ENCODE measurements at places on chromosomes 7 and 10.

- no peak for DNase-seq
These were observed 45.1 kb downstream of the KCNMA1 start for GRCh38 chr10:77592510-77592909.

- no peak for DNase-seq
These were observed 37.4 kb downstream of the RGS10 start for GRCh38 chr10:119505131-119505551.

- no peak for DNase-seq
These were observed 699.4 kb upstream of the GALNT17 start for GRCh38 chr7:70432567-70433001.

DNA sequence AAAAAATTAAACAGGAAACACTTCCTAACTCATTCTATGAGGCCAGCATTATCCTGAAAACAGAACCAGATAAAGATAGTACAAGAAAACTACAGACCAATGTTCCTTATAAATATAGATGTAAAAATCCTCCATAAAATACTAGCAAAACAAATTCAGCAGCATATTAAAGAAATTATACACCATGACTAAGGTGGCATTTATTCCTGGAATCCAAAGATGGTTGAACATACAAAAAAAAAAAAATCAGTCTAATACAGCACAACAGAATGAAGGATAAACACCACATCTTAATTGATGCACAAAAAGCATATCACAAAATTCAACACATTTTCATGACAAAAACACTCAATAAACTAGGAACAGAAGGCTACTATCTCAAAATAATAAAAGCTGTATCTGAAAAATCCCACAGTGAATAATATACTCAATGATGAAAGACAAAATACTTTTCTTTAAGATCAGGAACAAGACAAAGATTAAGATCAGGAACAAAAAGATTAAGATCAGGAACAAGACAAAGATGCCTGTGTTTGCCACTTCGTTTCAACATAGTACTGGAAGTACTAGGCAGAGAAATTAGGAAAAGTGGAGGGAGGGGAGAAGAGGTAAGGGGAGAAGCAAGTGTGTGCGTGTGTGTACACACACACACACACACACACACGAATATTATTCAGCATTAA lies 95.6 kb downstream of the SNX13 start:
- no peak for DNase-seq

GRCh38 chr7:46625032-46625431 lies 704.0 kb upstream of the IGFBP3 start:
- no peak for DNase-seq

DNA sequence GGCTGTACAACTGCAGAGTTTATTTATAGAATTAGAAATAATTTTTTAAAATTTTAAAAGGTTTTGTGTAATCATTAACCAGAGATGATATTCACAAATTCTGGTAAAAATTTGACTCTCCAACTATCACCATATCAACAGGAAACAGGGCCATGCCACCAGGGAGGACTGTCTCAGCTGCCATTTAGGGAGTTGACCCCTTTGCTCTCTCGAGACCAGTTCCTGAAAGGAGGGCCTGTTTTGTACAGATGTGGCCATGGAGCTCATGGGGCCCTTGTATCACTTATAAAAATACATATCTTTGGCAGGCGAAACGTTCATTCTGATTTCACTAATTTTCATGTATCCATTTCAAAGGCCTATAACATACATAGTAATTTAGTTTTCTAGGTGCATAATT lies 20.3 kb downstream of the H2AZ2 start:
- no peak for DNase-seq

- DNase-seq: no peak
These were observed 353.0 kb downstream of the PARD3 start for GRCh38 chr10:34462056-34462455.

DNA sequence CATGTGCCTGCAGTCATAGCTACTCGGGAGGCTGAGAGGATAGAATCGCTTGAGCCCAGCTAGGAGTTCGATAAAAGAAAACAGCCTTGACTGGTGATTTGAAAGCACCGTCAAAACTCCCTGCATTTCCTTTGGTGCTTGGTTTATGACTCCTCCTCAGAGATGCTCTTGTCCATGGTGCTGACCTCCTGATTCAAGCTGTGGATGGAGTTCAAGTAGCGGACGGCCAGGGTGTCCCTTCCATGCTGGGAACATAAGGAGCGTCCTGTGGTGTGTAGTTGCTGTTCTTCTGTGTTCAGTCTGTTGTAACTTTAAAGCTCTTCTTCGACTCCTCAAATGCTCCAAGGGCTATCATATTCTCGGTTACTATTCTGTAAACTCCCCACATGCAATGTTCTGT lies 382.5 kb upstream of the KIAA1217 start:
- DNase-seq: no peak

GRCh38 chr7:137146552-137147337 lies 196.8 kb downstream of the PTN start:
- no peak for DNase-seq

GRCh38 chr7:111510584-111511378 lies 51.5 kb downstream of the IMMP2L start:
- no peak for DNase-seq

- no peak for DNase-seq
These were observed 512.6 kb downstream of the PTPRN2 start for GRCh38 chr7:158074896-158075632.

- DNase-seq: no peak
These were observed 78.5 kb upstream of the GATAD1 start for GRCh38 chr7:92368741-92369140.

DNA sequence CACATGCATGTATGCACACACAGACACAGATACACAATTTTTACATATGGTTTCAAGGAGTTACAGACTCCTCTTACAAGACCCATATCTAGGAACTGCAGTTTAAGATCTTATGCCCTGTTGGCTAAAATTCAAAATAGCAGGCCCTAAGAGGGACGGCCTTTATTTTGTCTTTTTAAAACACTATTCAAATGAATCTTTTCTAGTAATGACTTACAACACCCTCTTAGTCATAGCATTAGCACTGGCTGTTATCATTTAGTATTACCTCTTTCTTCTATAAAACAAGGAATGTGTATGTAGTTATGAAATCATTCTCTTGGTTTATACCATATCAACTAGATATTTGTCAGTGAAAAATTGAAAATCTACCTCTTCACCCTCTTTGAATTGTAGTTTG lies 15.3 kb downstream of the PAPSS2 start:
- no peak for DNase-seq

- no peak for DNase-seq
These were observed 31.1 kb upstream of the EZH2 start for GRCh38 chr7:148915211-148915610.

DNA sequence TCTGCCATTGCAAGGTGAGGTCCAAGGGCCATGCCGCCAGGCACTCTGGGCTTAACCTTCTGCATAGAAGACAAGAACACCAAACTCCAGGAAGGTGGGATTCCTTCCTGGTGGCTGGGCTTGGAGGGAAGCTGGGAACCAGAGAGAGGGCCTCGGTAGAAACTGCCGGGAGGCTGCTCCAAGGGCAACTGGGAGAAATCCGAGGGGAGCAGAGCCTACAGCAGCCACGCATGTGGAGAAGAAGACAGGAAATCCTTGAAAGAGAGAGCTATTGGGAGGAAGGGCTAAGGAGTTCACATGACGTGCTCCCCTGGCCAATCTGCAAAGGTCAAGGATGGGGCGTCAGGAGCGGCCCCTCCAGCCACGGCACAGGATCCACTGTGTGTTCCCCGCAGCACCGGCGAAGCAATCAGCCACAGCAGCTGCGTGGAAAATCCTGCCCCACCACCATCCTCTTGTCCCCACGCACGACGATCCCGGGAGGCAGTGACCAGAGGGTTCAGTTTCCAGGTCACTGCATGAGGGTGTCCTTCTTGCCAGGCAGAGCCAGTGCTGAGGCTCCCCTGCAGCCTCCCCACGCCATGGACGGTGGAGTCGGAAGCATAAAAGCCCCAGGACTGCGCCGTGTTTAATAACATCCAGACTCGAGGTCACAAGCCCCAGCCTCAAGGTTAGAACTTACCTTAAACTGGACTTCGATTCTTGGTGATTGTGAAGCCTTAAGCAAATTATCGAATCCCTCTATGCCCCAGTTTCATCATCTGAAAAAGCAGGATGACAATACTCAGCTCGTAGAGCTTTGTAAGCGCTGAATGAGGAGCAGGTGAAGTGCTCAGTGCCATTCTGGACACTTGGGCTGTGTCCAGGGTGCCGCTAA lies 8.6 kb upstream of the PPP2R2D start:
- no peak for DNase-seq

GRCh38 chr7:22855049-22855392 lies 32.4 kb upstream of the TOMM7 start:
- DNase-seq: no peak

DNA sequence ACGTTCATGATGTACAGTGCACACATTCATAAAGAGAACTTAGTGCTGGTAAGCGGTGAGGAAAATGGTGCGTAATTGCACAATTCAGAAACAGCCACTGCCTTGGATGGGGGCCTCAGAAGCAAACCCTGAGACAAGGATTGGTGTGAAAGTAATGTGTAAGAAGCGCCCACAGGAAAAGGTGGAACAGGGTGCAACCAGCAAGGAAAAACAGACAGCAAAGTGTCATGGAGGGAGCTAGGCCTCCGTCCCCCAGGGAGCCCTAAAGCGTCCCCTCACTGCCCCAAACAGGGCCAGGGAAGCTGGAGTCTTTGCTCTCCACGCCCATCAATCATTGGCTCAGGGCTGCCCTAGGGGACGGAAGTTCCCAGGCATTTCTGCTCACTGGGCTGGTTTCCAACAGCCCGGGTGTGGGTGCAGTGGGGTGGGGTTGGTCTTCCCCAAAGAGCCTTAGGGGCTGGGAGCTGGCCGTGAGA lies 9.6 kb upstream of the C10orf105 start:
- peak; percentile 77 for DNase-seq

GRCh38 chr10:16280595-16280994 lies 156.2 kb upstream of the PTER start:
- DNase-seq: no peak

DNA sequence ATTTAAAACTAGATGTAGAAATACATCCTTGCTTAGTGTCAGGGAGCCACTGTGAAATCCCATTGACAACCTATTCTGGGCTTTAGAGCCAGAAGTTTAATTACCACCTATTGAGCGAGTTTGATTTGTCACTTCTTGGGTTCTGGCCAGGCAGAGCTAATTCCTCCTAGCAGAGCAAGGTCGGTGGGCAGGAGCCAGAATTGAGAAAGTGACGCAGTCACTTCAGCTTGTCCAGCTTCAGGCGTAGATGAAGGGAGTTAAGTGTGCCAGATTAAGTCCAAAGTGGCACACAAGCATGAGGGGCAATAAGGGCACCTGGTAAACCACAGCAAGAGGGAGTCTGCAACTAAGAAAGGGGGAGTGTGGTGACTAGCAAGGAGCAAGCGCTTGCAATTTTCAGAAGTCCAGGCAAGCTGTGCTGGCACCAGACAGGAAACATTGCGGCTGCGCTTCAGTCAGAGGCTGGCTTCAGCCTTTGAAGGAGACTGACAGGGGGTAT lies 119.4 kb downstream of the ST7 start:
- DNase-seq: peak; percentile 27

DNA sequence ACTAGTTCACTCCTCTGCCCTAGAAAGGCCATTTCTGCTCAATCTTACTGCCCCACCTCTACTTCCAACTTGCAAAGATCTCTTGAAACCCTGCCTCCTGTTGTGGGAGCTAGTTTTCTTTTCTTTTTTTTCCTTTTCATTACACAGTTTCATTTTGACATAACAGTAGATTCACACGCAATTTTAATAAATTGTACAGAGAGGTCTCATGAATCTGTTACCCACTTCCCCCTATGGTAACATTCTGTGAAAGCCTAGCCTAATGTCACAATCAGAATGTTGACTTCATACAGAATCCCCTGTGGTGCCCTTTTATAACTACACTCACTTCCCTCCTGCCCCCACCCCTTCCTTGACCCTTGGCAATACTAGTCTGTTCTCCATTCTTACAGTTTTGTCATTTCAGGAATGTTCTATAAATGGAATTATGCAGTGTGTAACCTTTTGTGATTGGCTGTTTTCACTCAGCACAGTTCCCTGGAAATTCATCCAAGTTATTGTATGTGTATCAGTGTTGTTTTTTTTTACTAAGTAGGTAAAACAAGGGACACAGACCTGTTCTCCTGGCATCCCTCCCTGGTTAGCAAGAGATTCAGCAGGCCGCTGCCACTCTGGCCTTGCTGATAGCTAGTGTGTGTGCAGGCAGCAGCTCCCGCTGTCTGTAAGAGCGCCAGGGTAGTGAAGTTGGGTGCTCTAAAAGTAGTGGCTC lies 21.5 kb downstream of the CHST3 start:
- DNase-seq: no peak

DNA sequence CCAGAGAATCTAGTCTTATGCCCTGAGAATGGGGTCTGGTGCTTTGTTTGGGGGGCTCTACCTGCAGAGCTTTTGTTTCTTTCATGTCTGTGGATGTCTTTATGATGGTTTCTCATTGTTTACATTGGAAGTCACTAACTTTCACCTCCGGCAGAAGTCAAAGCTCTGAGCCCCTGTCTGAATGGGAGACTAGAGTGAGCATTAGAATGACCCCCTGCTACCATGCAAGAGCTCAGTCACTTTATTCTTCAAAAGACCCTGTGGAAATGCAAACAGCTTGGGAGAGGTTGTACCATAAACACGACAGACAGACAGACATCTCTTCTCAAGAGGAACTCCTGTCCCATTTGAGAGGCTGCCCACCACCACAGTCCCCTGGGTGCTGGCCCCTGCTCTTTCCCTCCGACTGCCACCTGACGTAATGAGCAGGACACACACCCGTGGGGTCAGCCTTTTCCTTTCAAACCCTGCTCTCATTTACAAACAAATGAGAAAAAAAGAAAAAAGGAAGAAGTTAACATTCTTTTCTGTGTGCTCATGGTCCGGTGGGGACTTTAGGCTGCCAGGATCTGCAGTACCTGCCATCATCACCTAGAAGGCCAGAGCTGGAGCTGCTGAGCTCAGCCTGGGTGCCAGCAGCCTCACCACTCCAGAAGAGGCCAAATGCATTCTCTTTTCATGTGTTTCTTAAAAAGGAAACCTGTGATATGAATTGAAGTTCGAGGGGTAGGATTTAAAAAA lies 91.6 kb downstream of the FZD1 start:
- DNase-seq: no peak

DNA sequence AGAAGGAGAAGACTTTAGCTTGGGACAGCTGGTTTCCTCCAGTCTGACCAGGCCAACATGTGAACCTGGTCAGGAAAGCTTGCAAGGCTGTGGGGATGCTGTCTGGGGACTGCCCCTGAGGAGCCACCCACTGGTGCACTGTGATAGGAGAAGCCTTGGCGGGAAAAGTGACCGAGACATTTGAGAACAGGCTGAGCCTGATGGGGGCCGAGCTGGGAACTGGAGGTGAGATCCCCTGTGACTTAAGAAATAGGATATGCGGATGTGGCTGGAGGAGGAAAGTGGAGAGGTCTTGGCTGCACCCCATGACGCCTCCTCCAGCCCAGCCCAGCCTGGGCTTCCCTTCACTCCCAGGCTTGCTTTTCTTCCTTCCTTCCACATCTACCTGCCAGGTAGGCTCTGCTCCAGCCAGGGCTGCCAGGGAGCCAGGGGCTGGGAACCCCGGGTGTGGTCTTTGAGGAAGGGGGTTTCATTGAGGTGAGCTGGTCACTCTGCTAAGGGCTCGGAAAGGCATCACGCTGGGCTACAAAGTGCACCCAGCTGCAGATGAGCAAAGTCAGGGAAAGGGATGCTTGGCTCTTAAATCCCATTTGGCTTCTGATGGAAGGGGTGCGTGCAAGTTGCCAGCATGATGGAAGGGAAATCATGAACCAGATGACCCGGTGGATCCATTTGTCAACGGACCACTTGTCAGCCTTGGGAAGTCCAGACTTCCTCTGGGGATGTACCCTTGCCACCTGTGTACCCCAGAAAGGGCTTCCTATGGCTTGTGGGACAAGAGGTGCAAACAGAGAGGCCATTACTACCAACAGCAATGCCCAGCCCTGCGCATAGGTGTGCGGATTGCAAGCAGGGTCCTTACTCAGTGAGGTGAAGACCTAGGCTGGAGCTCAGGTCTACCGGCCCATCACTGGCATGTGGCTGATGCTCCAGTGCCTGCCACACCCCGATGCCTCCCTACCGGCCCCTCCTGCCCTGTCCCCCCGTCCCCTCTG lies 66.3 kb downstream of the C10orf143 start:
- DNase-seq: no peak

Measured in AML-193 (cell line).